ENCODE measurements at places on chromosomes 3 and 15. TPM values are rescaled to one million over a fixed set of nuclear protein-coding genes. Genes with fewer than 3 reads are reported as not detected.

Gene KIF15
- 1.1 TPM for total RNA-seq

DNA sequence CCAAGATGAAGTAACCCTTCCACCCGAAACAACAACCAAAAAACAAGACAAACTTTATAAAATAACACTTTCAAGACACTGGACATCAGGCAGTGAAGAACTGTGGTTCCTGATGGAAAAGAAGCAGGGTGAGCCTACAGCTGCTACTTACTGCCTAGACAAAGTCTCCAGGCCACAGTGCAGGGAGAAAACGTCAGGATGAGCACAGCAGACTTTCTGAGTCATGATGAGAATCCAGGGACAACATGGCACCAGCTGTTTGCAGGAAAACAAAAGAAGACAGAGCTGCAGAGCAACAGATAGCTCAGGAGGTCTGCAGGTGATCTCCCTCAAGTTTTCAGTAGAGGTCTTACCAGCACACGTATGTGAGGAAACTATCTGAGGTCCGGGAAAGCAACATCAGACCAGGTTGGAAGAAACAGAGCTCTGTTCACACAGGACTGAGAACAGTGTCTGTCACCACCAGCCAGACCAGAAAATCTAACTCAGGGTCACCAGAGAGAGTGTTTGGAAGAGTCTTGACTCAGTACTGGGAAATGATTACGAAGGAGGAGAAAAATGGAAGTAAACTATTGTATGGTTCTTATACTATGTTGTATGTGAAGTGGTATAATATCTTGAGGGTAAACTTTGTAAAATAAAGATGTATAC, 108.9 kb downstream of the ANO10 start:
- no peak for DNase-seq

- DNase-seq = no peak
Observed at GRCh38 chr15:80800067-80800466, 20.9 kb downstream of the CEMIP start.

GRCh38 chr3:129890125-129890524, 3.4 kb downstream of the TMCC1 start:
- DNase-seq = no peak
